HS-27A (cell line): ENCODE measurements at places on chromosomes 13 and 19.

DNA sequence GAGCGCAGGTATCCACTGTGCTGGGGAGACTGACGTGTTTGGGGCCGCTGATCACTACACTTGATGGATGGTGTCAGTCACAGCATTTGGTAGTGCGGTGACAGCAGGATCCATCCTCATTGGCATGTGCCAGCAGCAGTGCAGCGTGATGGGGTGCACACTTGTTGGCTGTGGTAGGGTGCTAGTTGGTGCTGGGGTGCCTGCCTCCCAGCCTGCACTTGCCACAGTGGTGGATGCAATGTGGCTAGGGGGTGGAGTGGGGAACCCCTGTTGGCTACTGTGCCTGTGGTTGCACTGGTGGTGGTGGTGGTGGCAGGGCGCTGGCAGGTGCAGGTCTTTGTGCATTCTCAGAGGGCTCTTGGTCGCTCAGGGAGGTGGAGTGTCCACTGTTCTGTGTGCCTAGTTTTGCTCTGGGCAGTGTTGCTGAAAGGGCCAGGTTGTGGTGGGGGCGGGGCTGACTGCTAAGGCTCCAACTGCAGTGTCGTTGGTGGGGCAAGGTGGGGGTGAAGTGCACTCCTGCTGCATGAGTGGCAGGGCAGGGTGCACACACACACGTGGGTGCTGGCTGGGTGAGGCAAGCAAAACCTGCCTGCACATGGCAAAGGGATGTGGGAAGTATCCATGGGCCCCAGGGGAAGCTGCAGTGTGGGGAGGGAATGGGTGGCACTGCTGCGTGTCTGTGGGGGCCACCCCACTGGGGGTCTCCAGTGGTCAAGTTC, 84.8 kb downstream of the ZMYM2 start:
- no peak for DNase-seq

DNA sequence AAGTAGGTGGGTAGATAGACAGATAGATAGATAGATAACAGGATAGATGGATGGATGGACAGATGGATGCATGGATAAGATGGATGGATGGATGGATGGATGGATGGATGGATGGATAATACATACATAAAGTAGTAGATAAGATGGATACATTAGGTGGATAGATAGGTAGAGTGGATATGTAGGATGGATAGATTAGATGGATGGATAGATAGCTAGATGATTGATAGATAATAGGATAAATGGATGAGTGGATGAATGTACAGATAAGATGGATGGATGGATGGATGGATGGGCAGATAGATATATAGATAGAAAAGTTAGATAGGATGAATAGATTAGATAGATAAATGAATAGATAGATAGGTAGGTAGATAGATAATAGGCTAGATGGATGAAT, 2.1 kb downstream of the CYP4F3 start:
- no peak for DNase-seq

DNA sequence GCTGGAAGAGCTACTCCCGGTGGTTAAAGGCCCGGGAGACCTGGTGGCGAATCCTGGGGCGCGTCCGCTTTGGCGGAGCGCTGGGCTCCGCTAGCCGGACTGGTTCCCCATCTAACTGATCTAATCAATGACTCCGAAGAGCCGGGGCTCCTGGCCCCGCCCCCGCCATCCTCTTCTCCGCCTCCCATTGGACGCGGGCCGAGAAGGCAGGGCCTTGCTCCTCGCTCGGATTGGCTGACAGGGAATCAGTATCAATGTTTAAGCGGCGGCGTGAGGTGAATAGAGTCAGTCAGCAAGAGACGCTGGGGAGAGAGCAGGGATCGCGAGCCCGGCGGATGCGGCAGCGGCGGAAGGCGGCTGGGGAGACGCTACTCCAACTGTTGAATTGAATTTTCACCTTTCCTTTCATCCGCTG, 1.7 kb upstream of the PCDH17 start:
- DNase-seq: no peak

GRCh38 chr19:18634612-18635297, 2.1 kb upstream of the KLHL26 start:
- no peak for DNase-seq

DNA sequence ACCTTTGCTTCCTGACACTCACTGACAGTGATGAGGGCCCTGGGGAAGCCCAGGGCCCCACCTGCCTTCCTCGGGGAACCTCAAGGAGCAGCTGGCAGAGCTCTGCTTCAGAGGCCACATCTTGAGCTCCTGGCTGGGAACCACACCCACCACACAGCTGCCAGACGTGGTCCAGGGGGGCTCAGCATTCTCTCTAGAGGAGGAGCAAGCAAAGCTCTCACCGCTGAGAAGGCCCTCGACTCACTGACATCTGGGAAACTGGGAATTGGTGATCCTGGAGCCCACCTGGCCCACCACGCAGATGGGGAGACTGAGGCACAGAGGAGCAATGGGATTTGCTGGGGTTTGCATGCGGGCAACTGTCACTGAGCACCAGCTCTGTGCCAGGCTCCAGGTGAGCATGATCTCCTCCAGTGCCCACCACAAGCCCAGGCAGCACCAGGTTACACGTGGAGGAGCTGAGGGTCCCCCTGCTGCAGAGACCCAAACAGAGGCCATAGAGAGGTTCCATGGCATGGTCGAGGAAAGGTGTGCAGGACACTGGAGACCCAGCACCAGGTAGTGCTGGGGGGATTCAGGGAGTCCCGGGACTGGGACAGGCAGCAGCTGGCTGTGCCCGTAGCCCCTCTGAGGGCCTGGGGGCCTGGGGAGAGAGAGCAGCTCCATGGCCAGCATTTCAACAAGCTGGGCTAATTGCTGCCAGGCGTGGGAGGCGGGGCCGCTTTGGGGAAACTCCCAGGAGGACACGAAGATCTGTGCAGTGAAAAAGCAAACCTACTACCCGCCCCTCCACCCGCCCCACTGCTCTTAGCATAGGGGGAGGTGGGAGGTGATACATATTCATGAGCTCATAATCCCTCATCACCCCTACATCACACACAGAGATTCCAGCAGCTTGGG, 33.4 kb downstream of the PEPD start:
- DNase-seq: no peak

GRCh38 chr19:30225676-30226463, 146.3 kb upstream of the ZNF536 start:
- DNase-seq: no peak

DNA sequence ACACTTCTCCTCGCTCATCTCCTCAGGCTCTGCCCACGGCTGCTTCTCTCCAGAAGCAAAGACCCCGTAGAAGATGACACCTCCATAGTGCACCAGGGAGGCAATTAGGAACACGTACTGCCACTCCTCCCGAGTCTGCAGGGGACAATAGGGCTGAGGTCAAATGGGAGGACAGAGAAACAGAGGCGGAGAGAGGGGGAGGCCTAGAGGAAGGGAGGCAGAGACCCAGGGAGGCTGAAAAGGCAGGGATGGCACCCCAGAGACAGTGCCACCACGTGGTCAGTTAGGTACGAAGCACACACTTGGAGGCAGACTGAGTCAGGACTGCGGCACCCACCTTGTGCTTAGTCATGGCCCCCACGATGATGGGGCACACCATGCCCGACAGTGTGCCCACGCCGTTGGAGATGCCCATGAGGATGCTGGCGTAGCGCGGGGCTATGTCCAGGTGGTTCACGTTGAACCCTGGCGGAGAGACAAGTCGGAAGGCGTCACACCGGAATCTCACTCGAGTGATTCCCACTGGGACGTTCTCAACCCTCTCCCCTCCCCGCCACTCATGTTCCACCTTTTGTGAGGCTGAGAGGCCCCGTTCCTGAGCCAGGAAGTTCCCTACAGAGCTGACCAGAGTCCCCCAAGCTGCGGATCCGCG, 5.6 kb downstream of the GFY start:
- DNase-seq: no peak

GRCh38 chr13:20721058-20721453, 17.6 kb downstream of the IL17D start:
- DNase-seq: no peak

DNA sequence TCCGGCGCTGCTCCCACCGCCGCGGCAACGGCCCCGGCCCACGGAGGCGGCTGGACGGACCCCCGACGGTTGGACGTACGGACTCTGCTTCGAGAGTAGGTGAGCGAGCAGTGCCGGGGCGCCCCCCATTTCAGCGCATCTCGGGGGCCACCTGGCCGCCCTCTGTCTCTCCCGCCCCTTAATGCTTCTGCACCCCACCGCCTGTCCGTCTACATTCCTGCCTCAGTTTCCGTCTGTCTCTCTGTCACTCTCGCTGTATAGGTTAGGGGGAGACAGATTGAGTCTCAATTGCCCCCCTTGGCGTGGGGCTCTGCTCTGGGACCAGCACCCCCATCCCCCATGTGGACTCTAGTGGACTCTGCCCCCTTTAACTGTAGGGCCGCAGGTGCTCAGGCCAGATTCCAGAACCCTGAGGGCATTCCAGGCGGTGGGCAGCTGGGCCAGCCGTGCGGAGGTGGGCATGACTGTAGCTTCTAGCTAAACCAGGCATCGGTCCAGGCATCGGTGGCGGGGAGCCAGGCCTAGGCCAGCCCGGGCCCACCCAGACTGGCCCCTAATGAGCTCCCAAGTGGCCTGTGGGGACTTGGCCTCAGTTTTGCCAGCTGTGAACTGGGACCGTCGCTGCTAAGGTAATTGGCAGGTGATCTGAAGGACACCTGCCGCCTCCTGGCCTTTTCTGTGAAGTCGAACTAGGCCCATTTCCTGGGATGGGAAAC, 373 bp downstream of the TNFAIP8L1 start:
- DNase-seq: no peak

- no peak for DNase-seq
Measured at GRCh38 chr19:4816202-4816949, 15.1 kb downstream of the TICAM1 start.

DNA sequence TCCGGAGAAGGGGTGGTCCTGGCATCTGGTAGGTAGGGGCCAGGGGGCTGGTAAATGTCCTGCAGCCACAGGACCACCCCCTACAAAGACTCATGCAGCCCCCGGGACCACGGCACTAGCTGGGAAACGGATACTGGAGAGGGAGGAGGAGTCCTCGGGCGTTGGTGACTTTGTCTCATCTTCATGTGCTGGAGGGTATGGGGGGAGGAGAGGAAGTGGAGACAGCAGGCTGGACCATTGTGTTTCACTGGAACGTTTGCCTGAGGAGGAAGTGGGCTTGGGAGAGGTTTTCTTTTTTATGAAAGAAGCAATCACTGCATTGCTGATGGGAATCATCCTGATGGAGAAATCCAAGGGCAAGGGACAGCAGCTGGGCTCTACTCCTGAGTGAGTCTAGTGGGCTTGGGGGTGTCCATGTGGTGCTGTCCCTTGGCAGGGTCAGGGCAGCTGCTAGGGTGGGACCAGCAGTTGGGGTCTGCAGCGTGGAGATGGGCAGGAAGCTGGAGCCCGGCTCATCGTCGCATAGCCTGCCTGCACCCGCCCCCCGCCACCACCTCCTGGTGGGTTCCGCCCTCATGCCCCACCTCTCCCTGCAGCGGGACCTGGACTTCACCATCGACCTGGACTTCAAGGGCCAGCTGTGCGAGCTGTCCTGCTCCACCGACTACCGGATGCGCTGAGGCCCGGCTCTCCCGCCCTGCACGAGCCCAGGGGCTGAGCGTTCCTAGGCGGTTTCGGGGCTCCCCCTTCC, 1.7 kb upstream of the ADM5 start:
- DNase-seq: no peak

DNA sequence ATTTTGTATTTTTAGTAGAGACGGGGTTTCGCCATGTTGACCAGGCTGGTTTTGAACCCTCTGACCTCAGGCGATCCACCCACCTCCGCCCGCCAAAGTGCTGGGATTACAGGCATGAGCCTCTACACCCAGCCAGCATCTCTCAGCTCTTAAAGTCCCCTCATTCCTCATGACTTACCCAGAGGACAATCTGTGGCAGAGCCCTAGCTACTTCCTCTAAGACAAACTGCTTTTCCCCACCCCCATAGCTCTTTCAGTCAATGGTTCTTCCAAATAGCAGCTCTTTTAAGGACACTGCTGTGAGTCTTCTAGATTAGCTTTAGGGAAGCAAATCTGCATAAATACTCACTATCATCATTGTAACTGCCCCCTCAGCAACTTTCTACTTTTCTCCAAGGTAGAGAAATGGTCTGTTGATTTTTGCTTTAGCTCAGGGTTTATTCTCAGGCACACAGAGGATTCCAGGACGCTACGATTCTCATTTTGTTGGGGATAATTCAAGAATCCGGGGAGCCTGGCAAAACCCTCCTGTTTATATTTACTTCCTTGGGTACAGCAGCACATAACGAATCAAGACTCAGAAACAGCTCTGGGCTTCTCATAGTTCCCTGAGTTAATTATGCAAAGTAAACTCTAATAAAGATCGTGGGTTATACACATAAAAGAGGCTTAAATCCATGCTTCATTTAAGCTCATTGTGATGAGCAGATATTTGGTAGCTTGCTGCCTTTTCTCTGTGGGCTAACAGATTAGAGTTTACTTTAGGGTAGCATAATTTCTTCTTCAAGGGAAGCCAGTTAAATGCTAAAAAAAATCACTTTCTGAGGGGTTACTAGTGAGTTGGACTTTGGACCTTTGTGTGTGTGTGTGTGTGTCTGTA, 357.4 kb downstream of the TDRD3 start:
- DNase-seq: no peak

DNA sequence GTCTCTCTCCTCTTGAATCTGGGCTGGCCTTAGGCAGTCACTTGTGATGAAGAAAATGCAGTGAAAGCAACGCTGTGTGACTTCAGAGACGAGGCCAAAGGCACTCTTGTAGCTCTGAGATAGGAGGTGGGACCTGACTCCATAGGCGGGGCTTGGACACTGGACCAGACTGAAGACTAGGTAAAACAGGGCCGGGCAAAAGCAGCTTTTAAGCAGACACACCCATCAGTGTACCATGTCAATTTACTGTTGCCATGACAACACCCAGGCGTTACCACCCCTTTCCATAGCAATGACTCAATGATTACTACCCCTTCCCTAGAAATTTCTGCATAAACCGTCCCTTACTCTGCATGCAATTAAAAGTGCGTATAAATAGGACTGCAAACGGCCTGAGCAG, 6.6 kb upstream of the EID2 start:
- DNase-seq: no peak

DNA sequence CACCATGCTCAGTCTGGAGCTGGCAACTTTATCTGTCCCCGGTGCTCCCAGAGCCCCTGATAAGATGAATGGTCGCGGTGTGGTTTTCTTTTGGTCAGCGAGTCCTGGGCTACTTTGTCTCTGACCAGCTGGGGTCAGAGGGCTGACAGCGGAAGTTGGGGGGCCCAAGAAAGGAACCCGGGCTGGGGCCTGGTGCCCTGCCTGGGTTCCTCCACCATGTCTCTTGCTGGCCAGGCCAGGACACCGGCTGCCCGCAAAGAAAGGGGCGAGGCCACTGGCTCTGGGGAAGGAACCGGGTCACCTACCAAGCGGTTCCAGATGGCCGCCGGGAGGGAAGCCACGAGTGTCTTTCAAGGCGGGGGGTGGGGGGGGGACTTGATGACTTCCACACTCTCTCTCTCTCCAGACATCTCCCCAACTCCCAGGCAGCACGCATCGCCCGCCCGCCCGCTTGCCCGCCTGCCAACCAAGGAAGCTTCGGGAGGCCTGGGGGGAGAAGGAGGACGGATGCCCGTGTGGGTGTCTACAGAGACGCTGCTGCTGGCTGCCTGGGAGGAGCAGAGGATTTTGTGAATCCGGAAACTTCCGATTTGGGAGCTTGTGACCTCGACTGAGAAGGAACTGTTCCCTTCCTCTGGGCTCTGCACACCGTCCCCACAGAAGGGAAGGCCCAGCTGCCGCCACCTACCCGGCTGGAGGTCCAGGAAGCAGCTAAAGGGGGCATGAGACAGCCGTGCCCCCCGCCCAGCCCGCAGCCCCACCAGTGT, 1.1 kb downstream of the PIP5K1C start:
- no peak for DNase-seq

- no peak for DNase-seq
Measured at GRCh38 chr19:10747674-10748073, 29.8 kb downstream of the DNM2 start.
